ENCODE measurements at places on chromosomes 5 and 9.
A peak's percentile ranks its signal among the peaks of the same experiment; 100 is the strongest.

- no peak for DNase-seq
Observed at GRCh38 chr5:1453613-1454012, 8.4 kb upstream of the SLC6A3 start.

GRCh38 chr5:73441378-73441777 is 7.2 kb downstream of the FOXD1 start:
- no peak for DNase-seq

DNA sequence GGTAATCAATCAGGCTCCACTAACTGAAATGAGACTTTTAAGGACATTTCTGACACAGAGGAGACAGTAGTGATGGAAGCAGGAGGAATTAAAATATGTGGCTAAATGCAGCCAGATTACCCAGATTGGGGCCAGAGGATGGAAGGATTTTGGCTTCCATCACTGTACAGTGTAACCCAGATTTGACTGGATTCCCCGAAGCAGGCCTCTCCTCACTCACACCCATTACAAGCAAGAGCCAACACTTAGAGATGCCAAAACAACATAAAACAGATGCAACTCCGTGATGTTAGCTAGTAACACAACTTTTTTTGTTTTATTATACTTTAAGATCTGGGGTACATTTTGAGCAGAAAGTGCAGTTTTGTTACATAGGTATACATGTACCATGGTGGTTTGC is 17.6 kb downstream of the TEK start:
- no peak for DNase-seq

DNA sequence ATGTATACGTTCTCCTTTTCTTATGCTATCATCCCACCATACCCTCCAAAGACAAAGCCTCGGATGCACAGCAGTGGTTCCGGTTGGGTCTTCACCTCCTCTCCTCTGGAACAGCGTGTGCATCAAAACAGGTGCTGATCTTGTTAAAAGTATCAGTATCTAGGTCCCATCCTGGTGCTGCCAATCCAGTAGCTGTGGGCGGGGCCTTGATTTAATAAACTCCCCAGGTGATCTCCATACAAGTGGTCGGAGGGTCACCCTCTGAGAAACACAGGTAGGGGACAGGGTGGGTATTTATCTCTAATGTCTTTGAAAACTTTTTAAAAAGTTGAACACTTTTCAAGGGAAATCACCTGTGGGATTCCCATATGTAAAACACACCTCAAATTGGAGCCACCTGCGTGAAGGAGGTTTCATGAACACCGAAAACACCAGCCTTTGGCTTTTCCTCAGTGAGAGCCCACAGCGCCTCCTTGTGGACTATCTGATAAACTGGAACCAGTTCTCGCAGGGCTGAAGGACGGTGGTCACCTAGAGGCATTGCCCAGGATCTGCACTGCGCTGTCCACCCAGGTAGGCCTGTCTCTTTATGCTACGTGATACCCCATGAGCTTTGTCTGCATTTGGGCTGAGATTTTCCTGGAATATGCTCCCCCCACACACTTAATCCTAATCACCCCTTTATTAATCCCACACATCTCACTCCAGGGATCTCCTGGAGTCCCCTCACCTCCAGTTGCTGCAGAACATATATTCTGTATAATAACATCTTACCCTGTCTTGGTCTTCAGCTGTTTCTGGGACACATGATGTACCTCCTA is 80.5 kb upstream of the EPB41L4B start:
- peak; percentile 17 for DNase-seq

DNA sequence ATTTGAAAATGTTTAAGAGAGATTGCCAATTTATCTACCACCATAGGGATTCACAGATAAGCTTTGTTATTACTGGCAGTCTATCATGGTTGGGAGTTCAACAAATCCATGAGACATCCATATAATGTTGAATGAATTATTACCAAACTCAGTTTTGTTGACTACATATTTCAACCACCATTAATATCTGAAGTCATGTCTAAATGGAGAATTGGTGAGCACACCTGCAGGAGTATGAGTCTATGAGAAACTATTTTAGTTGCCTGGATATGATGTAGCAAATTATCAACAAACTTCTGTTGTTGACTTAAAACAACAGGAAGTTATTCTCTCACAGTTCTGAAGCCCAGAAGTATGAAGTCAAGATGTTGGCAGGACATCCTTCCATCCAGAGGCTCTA is 126.8 kb upstream of the FBXL7 start:
- no peak for DNase-seq
